ENCODE measurements at places on chromosomes 4 and X. TPM values are rescaled to one million over a fixed set of nuclear protein-coding genes. Genes with fewer than 3 reads are reported as not detected.

- no peak for DNase-seq
- H3K27ac ChIP-seq = no peak overlapping the region
- no peak overlapping the region for H3K4me3 ChIP-seq
- H3K36me3 ChIP-seq = no peaks in the 10 kb centered on the region
These were observed 25.3 kb downstream of the APBB2 start for GRCh38 chr4:41189076-41189475.

GRCh38 chr4:132646186-132646585 is 502.9 kb upstream of the PCDH10 start:
- H3K36me3 ChIP-seq = no peaks in the 10 kb centered on the region
- H3K4me1 ChIP-seq = no peaks in the 10 kb centered on the region
- H3K27me3 ChIP-seq = no peaks in the 10 kb centered on the region
- no peak for DNase-seq
- H3K4me3 ChIP-seq = no peak overlapping the region

GRCh38 chr4:10496200-10496599 is 39.0 kb upstream of the ZNF518B start:
- H3K27me3 ChIP-seq = peaks cover 4% of the 10 kb centered on the region
- no peak overlapping the region for H3K4me3 ChIP-seq
- no peak overlapping the region for H3K27ac ChIP-seq
- no peaks in the 10 kb centered on the region for H3K36me3 ChIP-seq
- no peaks in the 10 kb centered on the region for H3K4me1 ChIP-seq

DNA sequence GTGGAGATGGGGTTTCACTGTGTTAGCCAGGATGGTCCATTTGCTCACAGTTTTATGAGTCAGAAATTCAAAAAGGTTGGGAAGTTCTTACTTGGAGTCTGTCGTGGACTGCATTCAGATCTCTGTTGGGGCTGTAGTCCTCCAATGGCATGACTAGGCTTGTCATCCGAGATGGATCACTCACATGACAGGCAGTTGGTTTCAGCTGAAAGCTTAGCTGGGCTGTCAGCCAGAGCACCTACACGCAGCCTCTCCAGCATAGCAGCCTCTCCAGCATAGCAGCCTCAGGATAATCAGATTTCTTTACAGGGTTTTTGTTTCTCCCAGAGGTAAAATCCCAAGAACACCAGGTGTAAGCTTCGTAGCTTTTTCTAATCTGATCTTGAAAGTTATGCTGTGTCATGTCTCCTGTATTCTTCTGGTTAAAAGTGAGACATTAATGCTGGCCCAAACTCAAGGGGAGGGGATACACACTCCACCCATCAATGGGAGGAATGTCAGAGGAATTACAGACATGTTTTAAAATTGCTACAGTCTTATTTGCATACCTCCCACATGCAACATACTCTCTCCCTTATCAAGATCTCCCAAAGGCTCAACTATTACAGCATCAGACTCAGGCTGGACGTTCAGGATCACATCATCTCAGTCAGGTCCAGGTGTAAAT is 31.6 kb upstream of the SOD3 start:
- DNase-seq = no peak
- H3K36me3 ChIP-seq = no peaks in the 10 kb centered on the region
- no peaks in the 10 kb centered on the region for H3K27me3 ChIP-seq
- no peaks in the 10 kb centered on the region for H3K4me1 ChIP-seq

The NMU gene
- not detected for total RNA-seq

The CRLF2 gene
- 1.8 TPM for total RNA-seq

Data from activated naive CD4-positive, alpha-beta T cell treated with anti-CD3 and anti-CD28 coated beads for 36 hours (primary cell).